Right atrium auricular region (tissue), 2 donors: ENCODE measurements at places on chromosomes 6 and 20. TPM values are rescaled to one million over a fixed set of nuclear protein-coding genes. Genes with fewer than 3 reads are reported as not detected.

DNA sequence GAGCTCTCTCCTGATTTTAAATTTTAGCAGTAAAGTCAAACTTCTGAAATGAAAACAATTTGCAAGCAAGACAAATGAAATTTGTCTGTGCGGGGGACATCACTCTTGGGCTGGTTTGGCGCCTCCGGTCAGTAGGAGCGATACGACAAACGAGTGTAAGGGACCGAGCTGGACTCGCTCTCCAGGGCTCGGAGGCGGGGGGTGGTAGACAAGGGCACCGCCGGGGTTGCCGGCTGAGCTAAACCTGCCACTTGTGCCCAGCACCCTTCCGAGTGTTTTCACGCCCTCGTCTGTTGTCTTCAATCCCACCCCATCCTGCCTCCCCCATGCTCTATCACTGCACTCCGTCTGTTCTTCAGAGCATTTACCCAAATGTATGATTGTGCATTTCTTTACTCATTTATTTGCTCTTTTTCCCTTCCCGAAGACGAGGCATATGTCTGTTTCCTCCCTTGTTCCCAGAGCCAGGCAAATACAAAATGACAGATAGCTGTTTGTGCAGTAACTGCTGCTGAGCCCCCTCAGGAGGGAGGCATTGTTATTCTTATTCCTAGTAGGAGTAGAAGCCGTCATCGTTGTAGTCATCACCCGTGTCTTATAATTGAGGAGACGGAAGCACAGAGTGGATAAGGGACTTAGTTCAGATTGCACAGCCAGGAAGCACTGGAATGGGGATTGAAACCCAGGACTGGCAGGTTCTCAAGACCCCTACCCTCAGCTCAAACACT, 62.8 kb upstream of the APCDD1L start:
- DNase-seq = no peak

The BPIFA1 gene
- not detected for total RNA-seq

The COQ3 gene
- total RNA-seq = 8.8 TPM

- DNase-seq = no peak
Observed at GRCh38 chr6:75263401-75263750, 19.8 kb upstream of the COX7A2 start.

The DYNLT2 gene
- total RNA-seq = 0.33 TPM

The CRISP3 gene
- not detected for total RNA-seq

DNA sequence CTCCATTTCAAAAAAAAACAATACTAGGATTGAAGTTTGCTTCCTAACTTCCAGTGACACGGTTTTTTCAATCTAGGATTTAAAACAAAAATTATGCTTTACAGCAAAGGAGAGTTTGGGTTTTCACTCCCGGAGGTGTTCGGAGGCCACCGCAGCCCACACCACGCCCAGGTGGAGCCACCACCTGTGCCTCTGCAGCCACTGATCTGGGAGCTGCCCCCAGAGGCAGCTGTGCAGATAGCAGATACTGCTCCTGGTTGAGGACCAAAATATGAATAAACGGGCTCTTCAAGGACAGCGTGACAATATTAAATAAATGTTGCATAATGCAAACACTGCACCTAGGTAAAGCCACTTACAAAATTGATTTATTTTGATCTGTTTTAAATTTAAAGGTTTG, 30.2 kb downstream of the DLL1 start:
- no peak for DNase-seq

The SFTA2 gene
- not detected for total RNA-seq

- no peak for DNase-seq
Observed at GRCh38 chr6:42532038-42532669, 31.7 kb upstream of the UBR2 start.

The PTCRA gene
- not detected for total RNA-seq

DNA sequence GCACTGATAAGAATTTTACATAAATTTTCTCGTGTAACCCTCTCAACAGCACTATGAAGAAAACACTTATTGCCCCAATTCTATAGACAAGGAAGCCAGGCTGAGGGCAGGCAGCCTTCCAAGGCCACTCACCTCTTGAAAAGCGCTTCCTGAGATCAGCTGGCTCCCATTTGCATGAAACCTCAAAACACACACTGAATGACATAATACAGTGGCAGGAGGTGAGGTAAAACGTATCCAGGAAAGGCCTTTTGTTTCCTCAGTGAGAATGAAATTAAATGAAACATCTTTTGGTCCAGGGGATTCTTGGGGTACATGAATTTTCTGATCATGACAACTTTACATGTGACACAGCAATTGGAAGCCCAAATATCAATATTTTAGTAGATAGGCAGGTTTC, 112.5 kb downstream of the WDR27 start:
- DNase-seq = no peak

The RUNX2 gene
- 0.55 TPM for total RNA-seq

- DNase-seq = peak; percentile 89
Observed at GRCh38 chr6:27019651-27020552, 227.6 kb upstream of the PRSS16 start.

The LRRN4 gene
- total RNA-seq = 15.0 TPM

DNA sequence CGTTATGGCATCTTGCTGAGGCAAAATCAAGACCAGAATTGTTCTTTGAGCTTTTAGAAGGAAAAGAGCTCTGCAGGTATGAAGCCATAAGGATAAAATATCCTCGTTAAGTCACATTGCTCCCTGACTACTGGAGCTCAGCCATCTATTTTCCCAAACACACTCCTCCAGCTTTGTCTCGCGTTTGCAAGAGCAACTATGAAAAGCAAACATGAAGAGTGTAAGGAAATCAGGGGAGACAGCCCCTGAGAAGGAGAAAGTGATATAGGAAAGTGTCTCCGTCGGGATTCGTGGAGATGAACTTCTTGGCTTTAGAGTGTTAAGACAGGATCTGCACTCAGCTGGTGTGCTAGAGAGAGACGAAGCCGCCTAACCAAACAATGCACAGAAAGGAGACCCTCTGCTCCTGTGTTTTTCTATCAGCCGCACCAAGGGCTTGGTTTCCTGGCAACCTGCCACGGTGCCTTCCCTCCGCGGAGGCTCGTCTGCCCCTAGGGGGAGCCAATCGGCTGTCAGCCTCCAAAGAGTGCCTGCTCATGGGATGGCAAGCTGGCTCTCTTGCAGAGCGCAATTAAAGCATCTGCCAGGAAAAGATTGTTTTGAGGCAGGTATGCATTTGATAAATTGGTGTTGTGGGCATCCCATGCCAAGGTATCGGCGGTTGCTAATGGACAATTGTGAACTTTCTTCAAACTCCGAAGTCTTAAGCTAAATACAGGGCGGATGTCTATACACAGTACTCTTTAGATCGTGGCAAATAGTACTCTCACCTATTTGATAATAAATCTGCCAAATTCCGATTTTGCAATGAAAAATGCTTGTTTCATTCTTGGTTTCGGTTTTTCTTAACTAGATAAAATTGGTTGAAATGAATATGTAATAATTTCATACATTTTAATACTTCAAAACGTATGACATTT, 603.2 kb downstream of the RNF144B start:
- DNase-seq = peak; percentile 61

DNA sequence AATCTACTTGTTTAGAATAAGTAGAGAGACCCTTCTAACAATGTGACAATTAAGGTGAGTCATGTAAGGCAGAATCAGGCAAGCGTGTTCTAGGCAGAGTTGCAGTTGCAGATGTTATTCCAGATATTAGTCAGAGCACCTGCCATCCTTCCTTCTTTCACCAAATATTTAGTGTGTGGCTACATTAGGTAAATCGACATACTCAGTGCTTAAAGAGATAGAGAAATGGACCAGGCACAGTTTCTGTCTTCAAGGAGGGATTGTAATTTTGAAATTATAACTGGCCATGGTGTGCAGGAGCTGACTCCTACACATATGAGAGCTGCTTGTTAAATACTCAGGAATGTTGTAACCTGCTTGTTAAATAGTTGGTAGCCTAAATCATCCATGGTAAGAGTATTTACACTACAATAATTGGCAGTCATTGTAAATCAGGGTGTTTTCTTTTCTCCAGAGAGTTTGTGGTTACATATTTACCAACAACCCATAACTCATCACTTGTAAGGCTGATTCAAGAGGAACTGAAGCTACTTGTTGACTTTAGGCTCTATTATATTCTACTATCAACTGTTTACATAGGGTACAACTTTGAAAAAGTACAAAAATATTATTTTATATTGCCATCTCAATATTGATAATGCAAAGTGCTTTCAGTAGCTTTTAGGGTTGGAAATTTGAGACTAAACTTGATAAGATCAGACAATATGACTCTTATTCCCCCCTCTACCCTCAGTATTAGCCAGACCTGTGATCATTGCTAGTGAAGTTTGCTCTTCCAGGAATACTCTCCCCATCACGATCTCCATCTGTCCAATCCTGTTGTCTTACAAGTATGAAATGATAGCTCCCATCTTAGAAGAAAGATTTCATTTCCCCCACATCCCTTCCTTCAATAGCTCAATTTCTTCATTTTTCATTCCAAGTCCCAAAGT, 607.1 kb downstream of the COL12A1 start:
- DNase-seq = no peak

- no peak for DNase-seq
Observed at GRCh38 chr6:121668259-121668658, 232.8 kb downstream of the GJA1 start.

The PLCG1 gene
- total RNA-seq = 24.1 TPM

DNA sequence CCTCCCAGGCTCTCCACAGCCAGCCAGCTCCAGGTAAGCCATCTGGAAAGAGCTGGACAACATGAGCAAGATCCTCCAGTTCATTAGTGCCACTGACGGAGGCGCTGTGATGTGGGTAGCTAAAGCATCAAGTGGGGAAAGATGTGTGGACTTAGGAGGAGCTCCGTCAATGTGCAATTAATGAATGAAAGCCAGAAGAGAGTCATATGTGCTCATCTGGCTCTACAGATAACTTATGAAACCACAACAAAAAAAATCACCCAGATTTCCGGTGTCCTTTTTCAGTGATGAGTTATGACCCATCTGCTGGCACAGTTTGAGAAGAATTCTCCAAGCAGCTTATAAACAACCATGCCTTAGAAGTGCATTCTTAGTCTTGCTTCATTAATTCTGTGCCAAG, 311.7 kb upstream of the PLCB4 start:
- DNase-seq = no peak

The EYA4 gene
- 16.2 TPM for total RNA-seq

DNA sequence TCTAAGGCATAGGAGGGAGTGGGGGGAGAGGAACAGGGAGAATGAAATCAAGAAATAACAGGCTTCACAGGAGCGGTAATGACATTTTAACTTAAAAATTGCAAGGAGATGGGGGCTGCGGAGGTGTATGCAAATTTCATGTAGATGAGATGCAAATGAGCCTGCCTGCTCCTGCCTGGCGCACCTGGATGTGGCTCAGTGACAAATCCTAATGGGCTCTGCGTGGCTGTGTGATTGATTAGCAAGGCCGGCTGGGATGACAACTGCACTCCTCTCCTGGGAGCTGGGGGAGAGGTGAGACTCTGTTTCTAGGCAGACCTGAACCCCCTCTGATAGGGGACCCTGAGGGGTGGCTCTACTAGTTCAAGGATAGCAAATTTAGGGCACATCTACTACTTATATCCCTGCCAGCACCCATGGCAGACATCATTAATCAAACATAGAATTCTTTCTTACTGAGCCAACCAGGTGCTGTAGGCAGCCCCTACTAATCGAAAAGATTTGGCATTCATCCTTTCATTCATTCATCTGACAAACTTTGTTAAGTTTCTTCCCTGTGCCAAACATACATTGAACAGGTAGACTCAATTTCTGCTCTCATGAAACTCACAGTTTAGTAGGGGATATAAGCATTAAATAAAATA, 38.4 kb upstream of the TGM2 start:
- no peak for DNase-seq

DNA sequence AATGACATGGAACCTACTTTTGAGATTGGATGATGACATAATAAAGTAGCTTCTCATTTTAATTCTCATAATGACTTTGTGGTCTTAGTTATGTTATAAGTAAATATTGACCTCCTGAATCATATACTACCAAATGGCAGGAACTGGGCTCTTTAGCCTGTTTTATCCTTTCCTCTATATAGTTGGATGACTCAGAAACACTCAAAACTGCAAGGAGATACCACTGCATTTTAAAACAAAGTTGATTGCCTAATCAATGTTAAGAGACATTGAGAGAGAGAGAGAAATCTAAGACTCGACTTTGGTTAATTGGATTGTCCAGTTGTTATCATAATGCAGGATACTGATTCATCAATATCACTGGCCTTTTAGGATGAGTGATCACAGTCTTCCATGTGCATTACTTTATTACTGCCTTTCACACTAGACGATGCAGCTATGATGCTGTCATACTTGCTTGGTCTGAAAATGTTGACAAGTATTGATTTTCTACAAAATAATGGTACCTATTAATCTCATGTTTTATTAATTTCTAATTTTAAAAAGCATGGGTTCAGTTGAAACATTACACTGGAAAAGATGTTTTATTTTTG, 320.0 kb downstream of the NKAIN2 start:
- no peak for DNase-seq

DNA sequence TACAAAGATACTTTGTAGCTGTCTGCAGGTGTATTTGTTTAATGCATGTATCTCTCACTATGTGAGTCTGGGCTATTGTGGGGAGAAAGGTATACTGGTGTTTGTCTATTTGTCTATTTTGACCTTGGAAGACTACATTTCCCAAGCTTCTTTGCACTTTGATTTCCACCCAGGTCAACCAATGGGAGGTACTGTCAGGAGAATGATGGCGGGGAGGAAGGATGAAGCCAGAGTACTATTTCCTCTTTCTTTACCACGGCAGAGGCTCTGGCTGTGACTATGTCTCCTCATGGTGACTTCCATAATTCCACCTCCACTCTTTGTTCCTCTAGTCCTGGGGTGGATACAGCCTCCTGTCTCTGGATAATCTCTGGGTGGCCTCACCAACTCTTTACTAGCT, 23.1 kb downstream of the LBP start:
- DNase-seq = no peak

The SPATA25 gene
- total RNA-seq = 1.1 TPM

DNA sequence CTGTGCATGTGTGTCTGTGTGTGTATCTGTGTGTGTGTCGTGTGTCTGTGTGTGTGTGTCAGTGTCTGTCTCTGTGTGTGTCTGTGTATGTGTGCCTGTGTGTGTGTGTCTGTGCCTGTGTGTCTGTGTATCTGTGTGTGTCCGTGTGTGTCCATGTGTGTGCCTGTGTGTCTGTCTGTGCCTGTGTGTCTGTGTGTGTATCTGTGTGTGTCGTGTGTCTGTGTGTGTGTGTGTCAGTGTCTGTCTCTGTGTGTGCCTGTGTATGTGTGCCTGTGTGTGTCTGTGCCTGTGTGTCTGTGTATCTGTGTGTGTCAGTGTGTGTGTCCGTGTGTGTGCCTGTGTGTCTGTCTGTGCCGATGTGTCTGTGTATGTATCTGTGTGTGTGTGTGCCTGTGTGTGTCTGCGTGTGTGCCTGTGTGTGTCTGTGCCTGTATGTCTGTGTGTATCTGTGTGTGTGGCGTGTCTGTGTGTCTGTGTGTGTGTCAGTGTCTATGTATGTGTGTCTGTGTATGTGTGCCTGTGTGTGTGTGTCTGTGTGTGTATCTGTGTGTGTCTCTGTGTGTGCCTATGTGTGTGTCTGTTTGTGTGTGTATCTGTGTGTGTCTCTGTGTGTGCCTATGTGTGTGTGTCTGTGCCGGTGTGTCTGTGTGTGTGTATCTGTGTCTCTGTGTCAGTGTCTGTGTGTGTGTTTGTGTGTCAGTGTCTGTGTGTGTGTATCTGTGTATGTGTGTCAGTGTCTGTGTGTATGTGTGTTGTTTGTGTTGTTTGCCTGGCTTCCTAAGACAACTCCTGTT, 11.6 kb downstream of the SNPH start:
- no peak for DNase-seq

GRCh38 chr6:84756466-84756865, 7.9 kb downstream of the TBX18 start:
- no peak for DNase-seq

The IL17A gene
- not detected for total RNA-seq

- peak; percentile 75 for DNase-seq
Observed at GRCh38 chr6:13302751-13303667, 25.3 kb downstream of the TBC1D7 start.
